Omental fat pad (tissue), 4 donors: ENCODE measurements at places on chromosomes 5 and 9. TPM values are rescaled to one million over a fixed set of nuclear protein-coding genes. Genes with fewer than 3 reads are reported as not detected.

DNA sequence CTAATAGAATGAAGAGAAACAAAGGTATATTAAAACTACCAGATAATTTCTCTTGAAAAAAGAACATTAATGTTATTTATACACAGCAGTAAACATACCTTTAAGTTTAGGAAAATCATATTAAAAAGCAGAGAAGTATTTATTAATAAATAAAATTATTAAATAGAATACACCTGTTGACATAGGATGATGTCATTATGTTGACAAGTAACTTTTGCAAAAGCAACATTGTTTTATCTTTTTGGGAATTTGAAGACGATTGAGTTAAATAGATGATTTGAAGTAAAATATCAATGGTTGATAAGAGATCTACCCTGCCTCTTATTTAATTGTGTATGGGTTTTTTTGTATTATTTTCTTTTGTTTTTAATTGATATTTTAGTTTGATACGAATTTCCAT is 711.1 kb upstream of the NUDT12 start:
- no peak for DNase-seq

The PCDHA5 gene
- 0.46 TPM for total RNA-seq

- no peak for DNase-seq
Measured at GRCh38 chr5:1052076-1052475, 43.5 kb downstream of the NKD2 start.

DNA sequence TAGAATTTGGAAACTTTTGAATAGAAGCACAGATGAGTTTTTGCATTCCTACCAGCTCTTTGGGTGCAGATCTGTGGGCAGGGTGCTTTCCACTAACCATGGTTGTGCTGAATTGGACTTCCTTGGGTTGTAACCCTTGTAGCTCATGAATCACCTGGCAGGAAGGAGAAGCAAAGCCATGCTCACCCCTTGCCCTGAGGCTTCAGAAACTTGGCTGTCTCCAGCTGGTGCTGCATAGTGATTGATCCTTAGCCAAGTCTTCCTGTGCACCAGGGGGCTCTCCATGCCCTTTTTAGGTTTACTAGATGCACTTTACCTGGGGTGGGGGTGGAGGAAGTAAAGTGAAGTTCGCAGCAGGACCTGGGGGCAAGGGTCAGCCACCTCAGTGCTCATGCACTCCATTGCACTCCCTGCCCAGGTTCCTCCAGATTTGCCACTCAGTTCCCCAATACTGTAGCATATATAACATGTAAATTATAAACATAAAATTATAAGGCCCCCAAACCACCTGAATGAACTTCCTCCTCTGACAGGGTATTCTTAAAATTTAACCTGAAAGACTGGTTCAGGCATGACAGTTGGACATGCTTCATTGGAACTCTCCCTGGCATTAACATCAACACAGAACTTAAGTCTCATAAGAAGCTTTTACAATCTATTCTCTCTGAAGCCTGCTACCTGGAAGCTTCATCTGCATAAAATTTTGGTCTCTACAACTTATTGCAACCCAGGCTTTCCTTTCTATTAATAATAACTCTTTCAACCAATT is 25.8 kb upstream of the IFNA14 start:
- no peak for DNase-seq

The MOB3B gene
- 9.1 TPM for total RNA-seq

- DNase-seq = no peak
Measured at GRCh38 chr5:178364326-178364675, 131.7 kb upstream of the PHYKPL start.

- DNase-seq = no peak
Measured at GRCh38 chr5:106200971-106201370, 1469.8 kb downstream of the EFNA5 start.

The KIF4B gene
- not detected for total RNA-seq

The GFI1B gene
- not detected for total RNA-seq

GRCh38 chr5:66198837-66199236 is 54.7 kb downstream of the SREK1 start:
- DNase-seq = no peak

DNA sequence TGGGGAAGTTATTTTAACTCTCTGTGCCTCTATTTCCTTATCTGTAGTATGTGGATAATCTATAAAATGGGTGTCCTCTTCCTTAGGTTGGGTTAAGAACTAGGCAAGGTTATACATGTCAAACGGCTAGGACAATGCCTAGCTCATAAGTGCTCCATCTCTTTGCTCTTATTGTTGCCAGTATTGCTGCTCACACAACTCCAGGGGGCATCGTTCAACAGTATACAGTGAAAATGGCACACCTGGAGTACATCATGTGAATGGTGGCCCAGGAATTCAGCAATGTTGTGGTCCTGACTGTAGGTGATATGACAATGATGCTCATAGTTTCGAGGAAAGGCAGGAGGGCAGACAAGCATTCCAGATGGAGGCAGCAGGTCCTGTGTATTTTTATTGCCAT is 30.1 kb downstream of the SLIT3 start:
- DNase-seq = no peak

The COMMD10 gene
- 44.3 TPM for total RNA-seq

- no peak for DNase-seq
Measured at GRCh38 chr5:126812199-126812570, 35.2 kb downstream of the LMNB1 start.

DNA sequence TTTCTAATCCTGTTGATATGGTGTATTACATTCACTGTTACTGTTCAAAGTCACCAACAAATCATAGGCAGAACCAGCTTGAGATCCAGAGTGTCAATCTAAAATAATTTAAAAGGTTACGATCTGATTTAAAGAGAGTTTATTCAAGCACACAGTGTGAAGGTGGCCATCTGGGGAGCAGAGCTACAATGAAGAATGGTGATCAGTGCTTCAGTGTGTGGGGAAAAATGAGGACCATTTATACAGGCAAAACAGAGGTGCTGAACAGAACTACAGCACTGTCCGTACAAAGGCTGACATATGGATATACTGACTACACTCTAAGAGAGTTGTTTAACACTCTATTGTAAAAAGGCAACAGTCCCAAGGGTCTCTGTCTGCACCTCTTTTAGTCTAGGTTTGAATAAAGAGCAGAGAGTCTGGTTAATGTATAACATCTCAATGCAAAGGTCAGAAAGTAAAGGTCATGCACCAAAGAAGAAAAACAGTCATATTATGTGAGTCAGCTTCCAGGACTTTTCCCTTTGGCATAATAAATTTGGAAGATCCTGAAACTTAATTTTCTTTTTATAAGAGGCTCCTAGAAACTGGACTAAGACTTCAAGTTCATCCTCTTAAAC is 29.7 kb upstream of the TDRD7 start:
- no peak for DNase-seq

The HSPA9 gene
- total RNA-seq = 398 TPM
